Stimulated activated CD4-positive, alpha-beta T cell treated with anti-CD3 and anti-CD28 coated beads, Interleukin-1b, Interleukin-23, amount 100 ng/mL, for 1 hour (primary cell): ENCODE measurements at places on chromosomes 4 and X.

DNA sequence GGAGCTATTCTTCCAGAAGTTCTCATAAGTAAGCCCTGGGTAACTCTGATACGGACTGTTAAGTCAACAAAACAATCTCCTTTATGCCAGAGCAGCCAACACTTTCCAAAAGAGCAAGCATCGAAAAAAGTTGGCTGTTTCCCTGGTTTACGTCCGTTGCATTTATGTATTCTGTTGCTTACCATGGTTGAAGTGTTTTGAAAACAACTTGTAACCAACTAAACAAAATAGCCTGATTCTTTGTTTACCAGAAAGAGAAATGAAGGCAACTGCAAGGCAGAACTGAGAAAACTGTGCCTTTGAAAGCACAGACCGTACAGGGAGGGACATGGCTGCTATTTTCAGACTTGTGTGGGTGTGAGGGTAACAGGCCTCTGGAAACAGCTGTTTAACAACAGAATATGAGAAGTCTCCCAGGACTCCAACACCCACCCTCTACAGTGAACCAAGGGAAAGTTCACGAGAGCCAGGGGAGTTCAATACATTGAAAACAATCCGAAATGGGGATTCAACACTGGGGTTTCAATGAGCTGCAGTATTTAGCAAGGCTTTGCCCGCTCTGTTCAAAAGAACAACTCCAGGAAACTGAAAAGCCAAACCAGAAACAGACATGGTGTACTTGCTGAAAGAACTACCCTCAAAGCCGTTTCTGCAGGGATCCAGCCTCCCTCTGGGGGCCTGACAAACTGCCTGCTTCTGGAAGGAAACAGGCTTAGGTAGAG lies 95.8 kb upstream of the EGFL6 start:
- no peak for DNase-seq

DNA sequence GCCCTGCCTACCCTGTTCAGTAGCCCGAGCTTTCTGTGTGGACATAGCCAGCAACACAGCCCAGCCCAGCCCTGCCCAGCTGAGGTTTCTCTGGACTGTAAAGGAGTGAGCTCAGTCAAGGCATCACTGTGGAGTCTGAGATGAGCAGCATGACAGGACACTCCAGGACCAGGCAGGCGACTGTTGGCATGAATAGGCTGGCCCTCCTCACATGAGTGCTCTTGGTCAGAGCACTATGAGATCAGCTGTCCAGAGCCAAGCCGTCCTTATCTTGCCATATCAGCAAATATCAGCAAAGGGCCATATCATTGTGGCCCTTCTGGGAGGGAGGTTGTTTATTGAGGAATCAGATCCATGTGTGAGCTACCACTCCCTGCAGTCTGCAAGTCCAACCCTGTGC lies 30.9 kb downstream of the REELD1 start:
- no peak for DNase-seq

- no peak for DNase-seq
Observed at GRCh38 chrX:68632491-68632890, 15.0 kb upstream of the STARD8 start.

DNA sequence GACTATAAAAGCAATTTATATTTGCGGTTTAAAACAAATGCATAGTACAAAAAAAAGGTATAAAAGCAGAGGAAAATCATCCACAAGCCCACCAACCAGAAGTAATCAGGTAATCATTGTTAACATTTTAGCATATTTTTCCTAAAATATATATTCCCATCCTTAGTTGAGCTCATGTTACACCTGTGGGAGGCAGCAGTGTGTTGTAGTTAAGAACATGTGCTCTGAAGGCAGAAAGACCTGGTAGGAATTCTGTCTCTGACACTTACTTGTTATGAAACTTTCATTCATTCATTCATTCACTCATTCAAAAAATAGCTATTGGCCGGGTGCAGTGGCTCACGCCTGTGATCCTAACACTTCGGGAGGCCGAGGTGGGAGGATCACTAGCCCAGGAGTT lies 15.4 kb upstream of the CDKL5 start:
- no peak for DNase-seq

GRCh38 chr4:26194764-26195163 lies 126.0 kb upstream of the RBPJ start:
- no peak for DNase-seq

DNA sequence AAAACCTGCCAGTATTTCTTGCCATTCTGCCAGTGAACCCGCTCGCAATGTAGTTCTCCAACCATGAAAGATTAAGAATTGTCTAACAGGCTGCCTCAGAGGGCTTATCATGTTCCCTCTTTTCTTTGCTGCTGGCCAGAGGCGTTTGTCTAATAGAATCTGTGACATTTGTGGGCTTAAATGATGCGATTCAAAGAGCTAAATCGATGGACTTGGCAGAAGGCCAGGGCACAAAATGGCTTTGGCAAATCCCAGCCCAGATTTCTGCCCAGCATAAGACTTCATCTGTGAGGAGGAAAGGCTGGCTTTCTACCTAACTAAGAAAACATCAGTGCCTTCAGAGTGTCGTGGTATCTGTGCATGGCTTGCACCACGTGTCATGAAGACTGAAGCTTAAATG lies 79.9 kb downstream of the TRPC5OS start:
- DNase-seq, result no peak

DNA sequence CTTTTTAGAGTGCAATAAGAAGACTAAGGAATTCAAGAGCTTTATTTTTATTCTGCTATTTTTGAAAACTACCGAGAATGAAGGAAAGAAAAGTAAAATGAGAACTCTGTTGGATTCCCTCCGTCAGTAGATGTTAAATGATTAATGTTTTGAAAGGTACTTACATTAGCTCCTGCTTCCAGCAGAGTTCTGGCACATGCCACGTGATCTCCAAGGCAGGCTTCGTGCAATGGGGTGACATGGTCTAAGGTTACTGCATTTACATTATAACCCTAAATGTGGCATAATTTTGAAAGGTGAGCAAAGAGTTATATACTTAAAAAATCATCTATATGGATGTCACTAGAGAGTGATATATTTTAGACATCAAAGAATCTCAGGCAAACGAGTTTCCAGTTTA lies 26.8 kb upstream of the SPATA4 start:
- DNase-seq, result no peak

DNA sequence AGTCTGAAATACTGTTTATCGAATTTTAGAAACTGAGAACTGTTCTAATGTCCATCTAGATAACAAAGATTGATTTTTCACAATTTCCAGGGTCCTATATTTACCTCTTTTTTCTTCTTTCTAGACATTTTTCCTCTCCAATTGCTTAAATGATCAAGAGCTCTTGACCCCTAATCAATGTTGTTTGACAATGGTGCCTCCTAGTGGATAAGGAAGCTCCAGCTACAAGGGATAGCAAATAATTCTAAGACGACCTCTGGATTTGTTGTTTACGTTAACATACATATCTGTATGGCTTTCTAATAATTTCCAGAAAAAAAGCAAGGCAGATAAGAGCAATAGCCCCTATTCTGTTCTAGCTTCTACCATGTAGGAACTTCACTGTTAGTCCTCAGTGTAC lies 35.8 kb downstream of the GPR82 start:
- DNase-seq, result no peak

DNA sequence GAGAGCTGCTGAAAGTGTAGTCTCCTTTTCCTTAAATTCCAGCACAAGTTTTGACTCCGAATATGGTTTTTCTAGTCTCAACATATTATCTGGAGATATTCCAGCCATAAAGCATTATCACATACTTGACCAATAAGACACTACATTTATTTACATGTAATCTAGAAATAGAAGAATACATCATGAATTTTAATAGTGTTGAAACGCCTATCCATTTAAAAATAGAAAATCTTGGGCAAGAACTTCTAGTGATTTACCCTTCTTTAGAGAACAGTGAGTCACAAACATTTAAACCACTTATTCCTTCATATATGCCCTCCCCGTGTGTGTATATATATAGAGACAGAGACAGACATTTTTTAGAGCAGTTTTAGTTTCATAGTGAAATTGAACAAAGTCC lies 161.5 kb downstream of the SOWAHB start:
- DNase-seq, result no peak
